ENCODE measurements at places on chromosomes 5 and 9.

- DNase-seq = peak; percentile 22
These were observed 120.8 kb downstream of the GALNT10 start for GRCh38 chr5:154311362-154311761.

DNA sequence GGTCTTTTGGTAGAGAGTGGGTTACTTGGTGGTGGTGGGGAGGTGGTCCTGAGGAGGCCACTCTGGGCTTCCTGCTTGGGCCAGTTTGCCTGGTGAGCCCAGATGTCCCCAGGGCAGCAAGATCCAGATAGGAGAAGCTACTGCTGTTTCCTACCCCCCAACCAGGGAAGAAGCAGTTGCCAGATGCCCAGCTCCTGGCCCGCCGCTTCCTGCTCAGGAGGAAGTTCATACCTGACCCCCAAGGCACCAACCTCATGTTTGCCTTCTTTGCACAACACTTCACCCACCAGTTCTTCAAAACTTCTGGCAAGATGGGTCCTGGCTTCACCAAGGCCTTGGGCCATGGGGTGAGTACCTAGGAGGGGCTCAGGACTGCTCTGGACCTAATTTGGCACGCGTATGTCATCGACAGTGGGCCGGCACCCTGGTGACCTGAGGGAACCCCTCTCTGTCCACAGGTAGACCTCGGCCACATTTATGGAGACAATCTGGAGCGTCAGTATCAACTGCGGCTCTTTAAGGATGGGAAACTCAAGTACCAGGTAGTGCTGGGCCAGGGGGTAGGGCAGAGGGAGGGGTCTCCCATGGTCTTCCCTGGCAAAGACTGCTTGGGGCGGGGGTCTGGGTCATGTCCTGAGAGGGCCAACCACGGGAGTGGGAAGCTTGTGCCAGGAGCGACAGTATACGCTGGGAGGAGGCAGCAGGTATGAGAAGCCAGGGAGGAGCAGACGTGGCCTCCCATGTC lies 10.6 kb downstream of the PTGS1 start:
- DNase-seq = no peak

DNA sequence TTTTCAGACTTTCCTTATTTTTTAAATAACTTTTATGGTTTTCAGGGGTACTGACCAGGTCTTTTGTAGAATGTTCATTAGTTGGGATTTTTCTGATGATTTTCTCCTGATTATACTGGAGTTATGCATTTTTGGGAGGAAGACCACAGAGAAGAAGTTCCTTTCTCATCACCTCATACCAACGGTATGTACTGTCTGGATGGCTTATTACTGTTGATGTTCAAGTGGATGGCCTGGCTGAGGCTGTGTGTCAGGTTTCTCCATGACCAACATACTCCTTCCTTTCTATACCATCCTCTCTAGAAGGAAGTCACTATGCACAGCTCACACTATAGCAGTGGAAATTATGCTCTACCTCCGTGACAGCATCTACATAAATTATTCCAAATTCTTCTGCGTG lies 71.1 kb upstream of the NR3C1 start:
- no peak for DNase-seq

GRCh38 chr5:149581931-149582768 lies 852 bp downstream of the ARHGEF37 start:
- no peak for DNase-seq

DNA sequence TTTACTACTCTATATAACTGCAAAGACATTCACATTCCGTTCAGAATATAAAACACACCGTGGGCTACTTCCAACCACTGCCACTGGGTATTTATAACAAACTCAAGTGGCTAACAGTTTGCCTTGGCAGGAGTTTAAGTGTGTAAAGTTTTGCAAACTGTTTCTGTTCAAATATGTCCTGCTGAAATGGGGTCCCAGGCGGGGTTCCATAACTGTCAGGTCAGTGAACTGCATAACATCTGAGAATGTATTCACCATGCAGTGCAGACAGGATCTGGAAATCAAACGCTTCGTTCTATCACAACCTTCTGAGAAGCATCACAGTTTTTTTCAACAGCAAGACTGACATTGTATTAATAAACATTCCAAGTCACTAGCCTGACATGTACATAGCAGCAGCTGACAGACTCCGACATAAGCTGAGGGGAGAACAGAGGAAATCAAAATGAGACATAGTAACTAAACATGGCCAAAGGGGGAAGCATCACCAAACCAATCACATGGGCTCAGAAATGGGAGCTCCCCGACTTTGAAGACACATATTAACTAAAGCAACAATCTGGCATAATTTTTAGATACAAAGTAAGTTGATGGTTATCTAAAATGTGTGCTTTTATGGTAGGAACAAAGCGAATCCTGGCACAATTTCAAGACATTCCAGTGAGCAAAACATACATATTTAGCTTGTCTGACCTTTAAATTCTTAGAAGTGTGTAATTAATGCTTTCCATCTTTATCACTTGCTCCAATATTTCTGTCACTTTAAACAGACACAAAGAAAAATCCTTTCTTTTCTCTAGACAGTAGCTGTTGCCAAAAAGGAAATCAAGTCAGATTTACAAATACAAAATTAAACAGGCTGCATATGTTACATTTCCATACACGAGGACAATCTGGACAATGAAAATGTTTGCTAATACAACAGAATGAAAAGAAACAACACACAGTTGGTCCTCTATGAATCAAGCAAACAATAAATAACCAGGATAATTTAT lies 156.8 kb downstream of the MAPKAP1 start:
- DNase-seq = no peak

DNA sequence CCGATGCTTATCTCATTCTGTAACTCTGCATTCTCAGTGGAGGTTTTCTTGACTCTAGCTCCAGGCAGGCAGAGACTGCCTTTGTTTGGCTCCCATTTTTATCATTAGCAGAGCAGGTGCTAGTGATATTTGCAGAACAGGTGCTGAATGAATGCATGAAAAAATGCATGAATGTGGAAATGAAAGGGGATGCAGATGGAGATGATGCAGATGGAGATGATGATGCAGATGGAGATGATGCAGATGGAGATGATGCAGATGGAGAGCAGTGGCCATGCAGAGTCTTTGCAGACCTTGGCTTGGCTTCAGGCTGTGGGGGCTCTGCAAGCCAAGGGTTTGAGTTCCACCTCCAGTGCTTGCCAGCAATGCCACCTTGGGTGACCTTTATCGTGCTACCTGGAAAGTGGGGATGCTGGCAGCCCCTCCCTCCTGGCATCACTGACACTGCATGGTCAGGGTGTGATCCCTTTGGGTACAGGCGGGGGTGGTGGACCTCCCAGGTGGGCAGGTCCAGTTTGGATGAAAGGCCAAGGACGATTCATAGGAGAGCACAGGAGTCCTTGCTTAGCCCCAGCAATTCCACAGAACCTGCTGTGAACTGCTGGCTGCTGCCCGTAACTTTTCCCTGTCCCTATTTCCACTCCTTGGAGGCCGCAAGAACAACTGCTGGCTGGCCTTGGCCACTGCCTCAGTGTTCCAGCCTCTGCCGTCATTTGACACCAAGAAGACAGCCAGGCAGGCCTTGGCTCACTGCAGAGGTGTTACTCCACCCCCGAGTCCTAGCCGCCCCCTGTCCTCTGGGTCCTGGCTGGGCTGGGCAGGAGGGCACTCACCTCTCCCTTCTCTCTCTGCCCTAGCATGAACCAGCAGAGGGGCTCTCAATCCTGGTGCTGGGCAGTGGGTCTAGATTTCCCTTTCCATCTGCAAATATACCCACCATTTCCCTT lies 33.0 kb downstream of the ERGIC1 start:
- no peak for DNase-seq

GRCh38 chr5:66454186-66455078 lies 141.8 kb upstream of the MAST4 start:
- DNase-seq = no peak

GRCh38 chr5:173003360-173003759 lies 19.8 kb downstream of the ATP6V0E1 start:
- DNase-seq = no peak

DNA sequence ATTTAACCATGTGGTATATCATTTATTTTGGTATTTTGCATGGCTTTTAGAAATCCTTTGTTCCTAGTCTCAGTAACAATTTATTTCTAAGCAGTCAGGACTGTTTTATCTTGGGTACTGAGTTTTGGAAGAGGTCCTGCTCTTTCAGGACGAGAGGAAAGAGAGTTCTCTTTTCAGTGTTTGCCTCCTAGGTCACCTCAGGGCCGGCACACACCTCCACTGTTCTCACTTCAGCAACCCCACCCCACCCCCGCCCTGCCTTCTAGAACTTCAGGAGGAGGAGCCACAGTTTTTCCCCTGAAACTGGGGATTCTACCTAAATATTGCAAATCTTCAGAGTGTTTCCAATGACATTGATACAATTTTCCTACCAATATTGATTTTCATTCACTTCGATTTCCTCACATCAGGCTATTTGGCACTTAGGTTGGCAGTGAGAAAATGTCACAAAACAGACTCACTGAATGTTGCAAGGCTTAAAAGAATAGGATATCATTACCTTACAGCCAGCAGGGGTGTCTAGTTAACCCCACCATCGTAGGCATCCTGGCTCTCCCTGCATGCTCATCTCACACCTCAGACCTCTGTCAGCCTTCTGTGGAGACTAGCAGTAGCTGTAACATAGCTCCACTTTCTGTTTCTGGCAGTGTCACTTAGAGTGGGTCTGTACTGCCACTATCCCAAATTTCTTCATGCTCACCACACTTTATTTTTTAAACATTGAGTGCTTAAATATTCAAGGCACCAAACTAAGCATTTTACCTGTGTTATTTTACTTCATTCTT lies 5.4 kb downstream of the IGIP start:
- no peak for DNase-seq

DNA sequence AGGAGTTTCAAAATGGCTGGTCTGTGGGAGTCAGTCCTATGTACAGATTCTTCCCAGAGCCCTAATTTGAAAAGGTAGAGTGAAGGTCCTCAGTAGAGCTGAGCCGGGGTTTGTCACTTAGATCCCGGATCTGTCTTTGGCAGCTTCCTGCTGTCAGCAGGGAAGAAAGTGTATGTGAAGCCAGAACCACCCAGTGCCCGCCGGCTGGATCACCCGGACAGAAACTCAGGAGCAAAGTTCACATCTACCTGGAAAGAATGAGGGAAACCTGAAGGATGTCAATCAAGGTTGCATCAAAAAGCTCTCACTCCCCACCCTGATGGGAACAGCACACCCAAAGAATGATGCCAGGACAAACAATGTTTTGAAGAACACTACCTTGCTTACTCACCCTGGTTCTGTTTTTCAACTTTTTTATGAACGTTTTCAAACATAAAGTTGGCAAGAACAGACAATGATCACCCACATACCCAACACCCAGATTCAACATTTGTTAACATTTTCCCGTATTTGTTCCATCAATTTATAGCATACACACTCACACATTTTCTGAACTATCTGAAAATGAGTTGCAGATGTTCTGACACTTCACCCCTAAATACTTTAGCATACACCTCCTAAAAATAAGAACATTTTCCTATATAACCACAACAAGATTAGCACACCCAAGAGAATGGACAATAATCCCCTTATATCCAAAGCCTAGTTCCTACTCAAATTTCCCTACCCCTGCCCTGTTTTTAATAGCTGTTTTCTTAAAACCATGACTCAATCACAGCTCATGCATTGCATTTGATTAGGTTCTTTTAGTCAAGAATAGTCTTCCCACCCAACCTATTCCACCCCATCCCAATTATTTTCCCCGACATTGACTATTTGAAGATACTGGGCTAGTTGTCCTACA lies 133.9 kb downstream of the LHFPL2 start:
- no peak for DNase-seq

Measured in GM19239 (cell line).